Stimulated activated naive CD8-positive, alpha-beta T cell treated with anti-CD3 and anti-CD28 coated beads, Interleukin-15, Interleukin-2, amounts not matched to agents 100 U/mL and 50 U/mL, for 24 hours (primary cell): ENCODE measurements at places on chromosomes 16 and 17.

GRCh38 chr17:82332669-82333278, 792 bp downstream of the SECTM1 start:
- DNase-seq = peak; percentile 37

DNA sequence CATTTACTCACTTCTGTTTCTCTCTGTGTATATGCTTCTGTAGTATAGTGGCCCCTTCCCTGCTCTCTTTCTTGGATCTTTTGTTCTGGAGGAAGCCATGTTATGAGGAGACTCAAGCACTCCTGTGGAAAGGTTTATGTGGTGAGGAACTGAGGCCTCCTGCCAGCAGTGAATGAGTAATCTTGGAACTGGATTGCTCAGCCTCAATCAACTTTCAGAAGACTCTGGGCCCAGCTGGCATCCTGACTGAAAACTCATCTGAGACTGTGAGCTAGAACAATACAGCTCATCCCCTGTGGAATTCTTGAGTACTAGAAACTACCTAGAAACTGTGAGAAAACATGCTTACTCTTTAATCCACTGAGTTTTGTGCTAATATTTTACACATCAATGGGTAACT, 133.1 kb upstream of the ZKSCAN2 start:
- no peak for DNase-seq

GRCh38 chr17:69451416-69452394, 37.2 kb downstream of the MAP2K6 start:
- DNase-seq = no peak

GRCh38 chr16:66165879-66166278, 200.6 kb upstream of the CDH5 start:
- DNase-seq = no peak

- DNase-seq = no peak
These were observed 26.0 kb upstream of the ZNF469 start for GRCh38 chr16:88356727-88357199.

DNA sequence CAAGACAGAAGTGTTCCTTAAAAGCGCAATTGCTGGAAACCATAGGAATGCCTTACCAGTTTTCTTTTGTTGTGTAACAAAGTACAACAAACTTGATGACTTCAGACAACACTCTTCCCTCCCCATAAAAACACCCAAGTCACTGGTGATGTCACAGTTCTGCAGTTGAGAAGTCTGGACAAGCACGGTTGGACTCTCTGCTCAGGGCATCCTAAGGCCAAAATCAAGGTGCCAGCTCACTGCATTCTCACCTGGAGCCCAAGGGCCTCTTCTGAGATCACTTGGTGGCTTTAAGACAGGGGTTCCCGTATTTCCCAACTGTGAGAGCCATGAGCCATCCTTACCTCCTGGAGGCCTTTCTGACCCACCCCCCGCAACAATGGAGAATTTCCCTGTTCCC, 45.6 kb upstream of the MEAK7 start:
- DNase-seq = no peak

DNA sequence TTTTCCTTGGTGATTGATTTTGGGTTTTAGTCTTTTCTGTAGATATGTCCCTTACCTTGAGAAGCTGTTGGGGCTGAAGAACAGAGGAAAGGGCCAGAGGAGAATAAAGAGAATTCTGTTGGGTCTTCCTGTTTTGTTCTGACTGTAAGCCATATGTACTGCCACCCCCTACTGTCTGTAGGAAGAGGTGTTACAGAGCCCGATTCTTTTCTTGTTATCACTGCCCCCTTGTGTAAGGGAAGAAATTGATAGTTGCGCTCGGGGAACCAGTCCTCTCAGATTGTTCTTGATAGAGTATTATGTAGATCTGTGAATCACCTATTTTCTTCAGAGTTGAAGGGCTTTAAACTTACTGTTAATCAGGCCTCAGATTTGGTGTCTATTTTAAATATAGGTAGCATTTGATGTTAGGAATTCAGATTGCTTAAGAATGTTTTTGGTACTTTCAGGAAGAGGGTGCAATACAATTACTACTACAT, 2.4 kb downstream of the TANC2 start:
- peak; percentile 28 for DNase-seq

GRCh38 chr16:67389911-67390815, 3.1 kb downstream of the TPPP3 start:
- no peak for DNase-seq

- peak; percentile 99 for DNase-seq
These were observed at the start of gene JMJD8 for GRCh38 chr16:684071-684794. TSS of gene JMJD8 (minus strand) at chr16:684334. CDS start at chr16:684319, 15 bp downstream.

DNA sequence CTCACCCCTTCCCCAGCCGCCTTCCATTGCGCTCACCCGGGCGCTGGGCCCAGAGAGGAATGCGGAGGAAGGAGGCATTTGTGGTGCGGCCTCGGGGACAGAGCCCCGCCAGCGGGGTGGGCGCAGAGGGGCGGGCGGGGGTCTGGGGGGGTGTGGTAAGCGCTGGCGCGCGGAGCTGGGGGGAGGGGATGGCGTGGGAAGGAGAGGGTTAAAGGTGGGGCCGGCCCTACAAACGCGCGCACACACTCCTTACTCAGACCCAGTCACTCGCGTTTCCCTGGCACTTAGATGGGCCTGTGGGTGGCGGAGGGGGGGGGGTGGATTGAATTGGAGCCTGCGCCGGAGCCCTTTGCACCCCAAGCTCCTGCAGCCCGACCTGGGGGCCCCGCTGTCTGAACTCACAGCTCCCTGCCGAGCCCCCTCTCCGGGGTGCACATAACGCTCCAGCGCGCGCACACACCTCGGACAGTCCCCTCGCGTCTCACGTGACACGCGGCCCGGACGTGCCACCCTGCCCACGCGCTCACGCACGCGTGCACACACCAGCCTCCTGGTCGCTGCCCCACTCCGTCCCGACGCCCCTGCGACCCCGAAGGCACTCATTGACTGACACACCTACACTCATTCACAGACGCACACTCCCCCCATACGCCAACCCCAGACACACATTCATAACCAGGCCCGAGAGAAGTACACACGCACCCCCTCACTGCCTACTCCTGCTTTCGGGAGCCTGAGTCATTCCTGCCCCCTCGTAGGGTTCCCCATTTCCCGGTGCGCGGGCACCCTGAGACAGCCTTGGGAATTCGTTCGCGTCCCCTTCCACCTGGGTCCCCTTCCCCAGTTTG, 844 bp downstream of the TBKBP1 start:
- DNase-seq = peak; percentile 69

- no peak for DNase-seq
These were observed 58.3 kb downstream of the BEAN1 start for GRCh38 chr16:66485376-66485775.

- peak; percentile 10 for DNase-seq
These were observed 2.0 kb upstream of the ABCC12 start for GRCh38 chr16:48157794-48158193.

GRCh38 chr17:64139542-64139941, 9.6 kb upstream of the ERN1 start:
- no peak for DNase-seq

GRCh38 chr17:56934280-56934679, 20.4 kb upstream of the TRIM25 start:
- DNase-seq = no peak

GRCh38 chr17:16428098-16428882, 12.9 kb downstream of the TRPV2 start:
- peak; percentile 72 for DNase-seq

- DNase-seq = no peak
These were observed 24.5 kb upstream of the HYDIN start for GRCh38 chr16:71254832-71255525.
